Kidney tubule cell (primary cell): ENCODE measurements at places on chromosomes 16 and 17.

DNA sequence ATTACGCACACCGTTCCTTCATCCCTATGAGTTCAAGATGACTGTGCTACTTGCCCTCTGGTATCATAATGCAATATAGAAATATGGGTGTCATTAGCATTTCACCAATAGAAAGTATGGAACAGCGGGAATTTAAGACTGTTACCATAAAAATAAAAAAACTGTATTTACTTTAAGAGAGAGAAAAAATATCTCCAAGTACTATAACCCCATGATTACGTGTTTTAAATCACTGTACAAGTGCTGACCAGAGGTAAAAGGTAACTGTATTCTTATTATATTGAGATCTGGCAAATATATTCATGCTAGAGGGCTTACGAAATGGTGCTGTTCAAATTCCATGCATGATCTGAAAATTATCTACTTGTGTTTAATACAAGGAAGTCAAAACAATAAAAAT is 5.2 kb downstream of the SDR42E1 start:
- no peak for DNase-seq

DNA sequence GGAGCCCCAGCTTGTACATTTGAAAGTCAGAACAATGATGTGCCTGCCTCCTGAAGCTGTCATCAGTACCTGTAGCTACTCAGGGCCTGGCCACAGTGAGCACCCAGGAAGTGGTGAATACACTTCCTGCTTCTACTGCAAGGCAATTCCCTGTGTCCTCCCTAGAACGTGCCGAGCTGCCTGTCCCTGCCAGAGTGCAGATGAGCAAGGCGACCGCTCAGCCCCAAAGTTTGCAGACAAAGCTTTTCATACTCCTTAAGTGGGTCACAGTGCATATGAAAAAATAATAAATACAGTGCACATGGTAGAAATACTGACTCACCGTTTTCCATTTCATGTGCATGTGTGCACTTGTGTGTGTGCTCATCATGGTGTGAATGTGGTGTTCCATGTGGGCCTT is 77.3 kb downstream of the MPRIP start:
- DNase-seq = peak; percentile 75

DNA sequence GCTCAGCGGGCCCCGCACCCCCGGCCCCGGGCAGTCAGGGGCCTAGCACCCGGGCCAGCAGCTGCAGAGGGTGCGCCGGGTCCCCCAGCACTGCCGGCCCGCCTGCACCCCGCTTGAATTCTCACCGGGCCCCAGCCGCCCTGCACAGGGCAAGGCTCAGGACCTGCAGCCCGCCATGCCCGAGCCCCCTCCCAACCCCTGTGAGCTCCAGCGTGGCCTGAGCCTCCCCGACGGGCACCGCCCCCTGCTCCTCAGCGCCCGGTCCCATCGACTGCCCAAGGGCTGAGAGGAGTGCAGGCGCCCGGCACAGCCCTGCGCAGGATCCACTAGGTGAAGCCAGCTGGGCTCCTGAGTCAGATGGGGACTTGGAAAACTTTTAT is 1.7 kb upstream of the BRCA1 start:
- no peak for DNase-seq

DNA sequence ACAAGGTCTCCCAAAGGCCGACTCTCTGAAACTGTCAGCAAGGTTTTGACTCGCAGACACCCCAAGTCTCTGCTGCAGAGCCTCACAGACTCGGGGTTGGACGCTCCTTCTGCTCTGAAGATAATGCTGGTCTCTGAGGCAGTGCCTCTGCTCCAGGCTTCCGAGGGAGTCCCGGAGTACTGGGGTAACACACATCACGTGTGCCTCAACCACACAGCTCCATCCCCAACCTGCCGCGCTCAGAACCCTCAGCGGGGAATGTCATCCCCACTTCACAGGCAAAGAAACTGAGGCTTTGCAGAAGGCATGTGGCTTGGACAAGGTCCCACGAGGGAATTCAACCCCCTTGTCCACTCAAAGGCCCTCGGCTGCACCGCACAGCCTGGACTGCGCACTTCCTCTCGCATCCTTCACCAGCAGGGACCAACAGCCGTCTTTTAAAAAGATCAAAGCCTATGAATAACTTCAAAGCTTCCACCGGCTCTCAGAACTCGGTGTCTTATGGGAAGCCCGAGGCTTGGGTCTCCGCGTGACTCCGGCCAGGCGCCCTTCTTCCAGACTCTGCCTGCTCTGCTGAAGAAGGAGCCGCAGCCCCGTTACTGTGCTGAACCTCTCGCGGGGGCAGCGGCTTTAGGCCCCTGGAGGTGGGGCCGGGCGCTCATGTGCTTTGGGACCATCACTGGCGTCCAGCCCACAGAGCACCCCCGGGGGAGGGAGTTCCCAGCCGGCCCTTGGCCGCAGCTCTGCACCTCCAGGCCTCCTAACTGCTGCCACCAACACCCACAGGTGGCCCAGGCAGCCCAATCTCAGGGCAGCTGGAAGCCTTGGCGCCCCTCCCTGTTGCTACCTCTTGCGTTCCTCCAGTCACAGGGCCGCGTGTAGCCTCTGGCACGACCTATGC is 2.2 kb downstream of the TMEM204 start:
- no peak for DNase-seq

DNA sequence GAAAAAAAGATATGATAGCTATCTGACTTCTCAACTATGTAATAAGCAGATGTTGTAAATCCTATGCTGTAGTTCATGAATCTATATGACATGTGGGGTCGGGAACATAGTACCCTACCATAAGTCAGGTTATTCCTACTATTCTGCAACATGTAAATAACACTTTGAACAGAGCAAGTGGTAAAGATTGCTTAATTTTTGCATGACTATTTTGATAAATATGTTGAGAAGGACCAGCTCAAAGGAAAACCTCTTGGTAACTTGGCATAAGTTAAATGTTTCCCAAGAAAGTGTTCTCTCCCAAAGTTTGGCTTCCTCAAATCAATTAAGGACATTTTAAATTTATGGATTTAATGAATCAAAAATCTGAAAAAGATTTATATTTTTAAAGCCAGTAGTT is 62.1 kb downstream of the ABHD15 start:
- no peak for DNase-seq

- peak; percentile 73 for DNase-seq
Measured at GRCh38 chr16:82636485-82636884, 9.7 kb downstream of the CDH13 start.

DNA sequence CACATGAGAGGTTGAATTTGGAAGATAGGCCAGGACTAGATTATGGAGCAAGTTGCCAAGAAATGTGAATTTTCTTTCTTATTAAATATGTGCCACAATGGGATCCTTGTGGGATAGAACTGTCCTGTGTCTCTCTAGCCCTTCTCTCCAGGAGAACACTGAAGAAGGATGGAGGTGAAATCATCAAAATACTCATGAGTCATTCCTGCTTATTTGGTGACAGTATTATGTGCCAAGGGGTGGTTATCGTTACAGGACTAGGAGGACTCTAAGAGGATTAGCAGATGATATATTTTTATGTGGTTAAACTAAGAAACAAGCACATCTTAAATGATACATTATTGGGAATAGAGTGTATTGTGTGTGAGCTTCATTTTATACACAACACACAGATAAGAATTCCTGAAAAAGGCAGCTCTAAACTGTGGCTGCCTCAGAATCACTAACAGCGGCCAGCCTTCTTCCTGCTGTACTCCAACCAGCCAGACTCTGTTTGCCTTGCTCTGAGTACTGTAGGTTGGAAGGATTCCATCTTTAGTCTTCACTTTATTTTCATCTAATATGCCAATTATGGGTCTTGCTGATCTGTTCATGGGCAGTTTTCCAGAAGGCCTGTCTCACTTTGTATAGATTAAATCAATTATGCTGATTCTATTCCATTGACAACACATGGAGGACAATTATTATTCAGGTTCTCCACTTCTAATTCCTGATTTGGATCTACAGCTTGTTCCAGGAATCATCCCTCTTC is 325.8 kb downstream of the ABCC12 start:
- DNase-seq = no peak

DNA sequence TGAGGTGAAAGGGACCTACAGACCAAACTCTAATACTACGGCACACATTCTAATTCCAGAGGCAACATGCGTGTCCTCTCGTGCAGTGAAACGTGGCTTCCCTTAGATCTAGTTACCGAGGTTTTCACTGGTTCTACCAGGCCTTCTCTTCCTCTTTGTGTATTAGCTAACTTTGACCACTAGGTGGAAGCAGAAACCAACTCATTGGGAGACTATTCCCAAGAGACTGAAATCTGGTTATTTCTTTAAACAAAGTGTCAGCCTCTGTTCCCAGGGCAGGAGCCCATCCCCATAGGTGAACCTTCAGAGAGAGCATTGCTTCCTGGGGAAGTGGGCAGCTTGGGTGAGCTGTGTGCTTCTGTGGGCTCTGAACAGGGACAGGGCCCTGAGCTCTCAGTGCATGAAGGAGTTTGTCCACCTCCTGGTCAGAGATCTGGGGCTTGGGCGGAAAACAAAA is 19.7 kb upstream of the RCVRN start:
- peak; percentile 75 for DNase-seq

GRCh38 chr17:19904924-19905323 is 37.2 kb upstream of the ULK2 start:
- DNase-seq = no peak

GRCh38 chr17:61575352-61575975 is 15.6 kb downstream of the NACA2 start:
- DNase-seq = no peak

DNA sequence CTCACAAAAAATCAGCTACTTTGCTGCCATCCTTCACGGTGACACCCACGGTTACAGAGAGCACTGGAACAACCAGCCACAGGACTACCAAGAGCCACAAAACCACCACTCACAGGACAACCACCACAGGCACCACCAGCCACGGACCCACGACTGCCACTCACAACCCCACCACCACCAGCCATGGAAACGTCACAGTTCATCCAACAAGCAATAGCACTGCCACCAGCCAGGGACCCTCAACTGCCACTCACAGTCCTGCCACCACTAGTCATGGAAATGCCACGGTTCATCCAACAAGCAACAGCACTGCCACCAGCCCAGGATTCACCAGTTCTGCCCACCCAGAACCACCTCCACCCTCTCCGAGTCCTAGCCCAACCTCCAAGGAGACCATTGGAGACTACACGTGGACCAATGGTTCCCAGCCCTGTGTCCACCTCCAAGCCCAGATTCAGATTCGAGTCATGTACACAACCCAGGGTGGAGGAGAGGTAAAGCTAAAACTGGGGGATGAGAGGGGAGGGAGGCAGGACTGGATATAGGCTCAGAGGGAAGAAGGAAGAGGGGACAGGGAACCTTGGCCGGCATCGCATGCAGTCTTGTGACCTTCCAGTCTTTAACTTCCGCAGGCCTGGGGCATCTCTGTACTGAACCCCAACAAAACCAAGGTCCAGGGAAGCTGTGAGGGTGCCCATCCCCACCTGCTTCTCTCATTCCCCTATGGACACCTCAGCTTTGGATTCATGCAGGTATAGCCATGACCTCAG is 581 bp downstream of the CD68 start:
- DNase-seq = no peak

DNA sequence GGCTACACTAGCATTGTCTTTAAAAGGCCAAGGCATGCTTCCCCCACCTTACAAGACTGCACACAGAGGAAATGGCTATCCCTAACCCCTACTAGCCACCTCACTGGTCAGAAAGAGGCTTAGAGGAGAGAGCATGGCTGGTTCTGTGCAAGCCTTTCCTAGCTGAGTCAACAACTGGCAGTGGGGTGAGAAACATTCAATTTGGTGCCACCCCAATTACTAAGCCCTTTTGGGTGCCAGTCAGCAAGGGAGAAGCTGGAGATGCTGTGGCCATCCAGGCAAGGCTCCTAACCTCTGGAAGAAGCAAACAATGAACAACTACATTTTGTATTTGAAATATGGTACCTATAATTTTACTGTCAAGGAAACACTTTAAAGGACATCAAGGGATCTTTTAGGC is 4.7 kb upstream of the KAT7 start:
- DNase-seq = no peak

GRCh38 chr16:2855536-2855935 is 2.4 kb downstream of the PRSS22 start:
- no peak for DNase-seq

- DNase-seq = no peak
Measured at GRCh38 chr16:73323880-73324279, 276.0 kb upstream of the ZFHX3 start.

DNA sequence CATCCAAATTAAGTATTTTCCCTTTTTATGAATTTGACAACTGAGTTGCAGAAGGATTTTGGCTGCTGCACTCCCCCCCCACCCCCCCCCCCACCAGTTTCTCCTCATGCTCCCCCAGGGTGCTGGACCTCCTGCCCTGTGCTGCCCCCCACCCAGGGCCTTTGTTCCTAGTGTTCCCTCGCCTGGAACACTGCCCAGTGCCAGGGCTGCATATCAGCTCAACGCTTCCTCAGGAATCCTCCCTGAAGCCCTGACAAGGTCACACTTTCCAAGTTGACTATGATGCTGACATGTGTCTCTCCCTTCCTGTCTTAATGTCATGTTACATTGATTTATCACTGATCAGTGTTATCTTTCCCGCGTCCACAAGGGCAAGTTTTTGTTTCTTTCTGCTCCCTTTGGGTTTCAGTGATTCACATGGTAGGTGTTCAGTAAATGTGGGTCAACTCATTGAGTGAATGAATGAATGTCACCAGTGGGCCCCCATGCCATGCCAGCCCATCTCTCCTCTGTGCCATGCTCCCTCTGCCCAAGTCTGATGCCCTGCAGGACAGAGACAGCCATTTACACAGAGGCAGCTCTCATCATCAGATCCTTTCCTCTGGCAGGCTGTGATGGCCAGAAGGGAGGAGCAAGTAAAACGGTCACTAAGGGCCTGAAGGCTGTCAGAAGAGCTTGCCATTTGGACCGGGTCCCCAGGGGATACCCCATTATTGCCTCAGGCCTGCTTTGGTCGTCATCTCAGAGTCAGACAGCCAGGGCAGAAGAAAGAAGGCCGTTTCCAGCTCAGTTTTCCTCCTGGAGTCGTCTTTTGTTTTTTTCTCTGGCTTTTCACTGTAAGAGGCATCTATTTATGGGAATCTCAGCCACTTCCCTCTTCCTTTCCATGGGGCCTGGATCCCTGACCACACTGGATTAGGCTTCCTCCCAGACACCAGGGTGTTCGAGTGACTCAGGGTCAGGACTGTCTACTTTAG is 386.2 kb downstream of the SNX29 start:
- DNase-seq = no peak

DNA sequence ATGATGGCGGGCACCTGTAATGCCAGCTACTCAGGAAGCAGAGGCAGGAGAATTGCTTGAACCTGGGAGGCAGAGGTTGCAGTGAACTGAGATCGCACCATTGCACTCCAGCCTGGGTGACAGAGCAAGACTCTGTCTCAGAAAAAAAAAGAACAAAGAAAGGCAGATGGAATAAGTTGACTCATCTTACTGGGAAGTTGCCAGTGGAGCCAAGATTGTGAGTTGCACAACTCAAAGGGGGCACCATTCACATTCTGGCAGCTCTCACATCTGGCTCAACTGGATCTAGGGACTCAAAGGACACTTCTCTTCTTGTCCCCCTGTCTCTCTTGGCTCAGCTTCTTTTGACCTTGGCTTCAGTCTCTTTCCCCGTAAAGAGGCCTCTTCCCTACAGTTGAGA is 53.7 kb upstream of the ETV4 start:
- peak; percentile 76 for DNase-seq

DNA sequence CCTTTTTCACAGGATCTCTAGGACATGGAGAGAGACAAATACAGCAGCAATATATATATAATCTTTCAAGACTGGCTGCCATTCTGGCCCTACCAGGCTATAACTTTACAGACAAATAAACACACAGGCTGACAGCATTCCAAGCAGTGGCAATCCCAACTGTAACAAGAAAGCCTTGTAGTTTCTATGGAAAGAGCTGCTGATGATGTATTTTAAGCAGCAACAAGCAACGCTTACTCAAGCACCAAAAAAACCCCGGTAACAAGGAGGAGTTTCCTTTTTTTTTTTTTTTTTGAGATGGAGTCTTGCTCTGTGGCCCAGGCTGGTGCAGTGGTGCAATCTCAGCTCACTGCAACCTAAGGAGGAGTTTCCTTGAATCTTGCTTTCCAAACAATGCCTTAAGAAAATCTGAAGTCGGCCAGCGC is 23.2 kb downstream of the LSM12 start:
- DNase-seq = no peak
